Cerebellum (tissue), 4 donors: ENCODE measurements at places on chromosomes 13 and 19. TPM values are rescaled to one million over a fixed set of nuclear protein-coding genes. Genes with fewer than 3 reads are reported as not detected.

DNA sequence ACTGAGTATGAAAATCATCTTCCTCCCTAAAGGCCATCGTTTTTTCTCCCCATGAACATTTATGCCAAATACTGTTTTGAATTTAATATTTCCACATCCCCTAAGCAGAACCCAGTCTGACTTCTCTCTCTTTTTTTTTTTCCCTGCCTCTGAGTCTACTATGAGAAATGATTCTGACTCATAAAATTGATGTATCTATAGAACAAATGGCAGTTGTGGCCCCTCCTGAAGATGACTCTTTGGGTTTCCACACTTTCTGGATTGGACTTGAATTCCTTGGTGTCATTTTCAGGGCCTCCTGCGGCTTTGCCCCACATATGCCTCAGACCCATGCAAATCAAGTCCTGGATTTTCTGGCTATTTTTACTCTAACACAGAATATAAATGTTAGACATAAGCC, 22.7 kb upstream of the NAXD start:
- DNase-seq, result no peak

WDR88 gene
- not detected for total RNA-seq

GRCh38 chr19:41297628-41298347, 12.2 kb upstream of the CCDC97 start:
- no peak for DNase-seq

DNA sequence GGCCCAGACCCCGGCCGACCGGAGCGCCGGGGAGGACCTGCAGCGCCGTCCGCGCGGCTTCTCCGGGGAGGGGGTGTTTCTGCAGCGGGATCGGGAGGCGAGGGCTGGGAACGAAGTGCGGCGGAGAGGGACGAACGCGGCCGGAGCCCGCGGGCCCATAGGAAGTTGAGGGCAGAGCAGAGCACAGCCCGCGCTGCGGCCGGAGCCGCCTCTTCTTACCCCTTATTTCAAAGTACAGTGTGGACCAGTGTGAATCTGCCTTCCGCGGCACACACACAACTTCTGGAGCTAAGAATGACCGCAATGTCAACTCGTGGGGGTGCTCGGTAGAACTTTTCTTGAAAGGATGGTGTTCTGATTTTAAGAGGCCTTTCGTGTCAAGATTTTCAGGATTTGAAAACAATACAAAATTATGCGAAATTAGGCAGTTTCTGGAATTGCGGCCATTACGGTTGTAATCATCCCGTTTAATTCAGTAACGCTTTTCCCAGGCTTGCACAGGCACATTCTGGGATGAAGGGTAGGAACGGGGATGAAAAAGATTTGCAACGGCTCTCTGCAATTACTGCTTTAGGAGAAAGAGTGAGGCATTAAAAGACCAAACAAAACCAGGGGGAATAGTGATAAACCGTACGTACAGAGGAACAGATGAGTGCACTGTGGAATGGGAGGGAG, 821 bp downstream of the TDRD3 start:
- peak; percentile 59 for DNase-seq

- DNase-seq, result no peak
Observed at GRCh38 chr13:103229674-103230073, 163.5 kb upstream of the SLC10A2 start.

- DNase-seq, result no peak
Observed at GRCh38 chr13:47955836-47956235, 45.2 kb downstream of the SUCLA2 start.

DNA sequence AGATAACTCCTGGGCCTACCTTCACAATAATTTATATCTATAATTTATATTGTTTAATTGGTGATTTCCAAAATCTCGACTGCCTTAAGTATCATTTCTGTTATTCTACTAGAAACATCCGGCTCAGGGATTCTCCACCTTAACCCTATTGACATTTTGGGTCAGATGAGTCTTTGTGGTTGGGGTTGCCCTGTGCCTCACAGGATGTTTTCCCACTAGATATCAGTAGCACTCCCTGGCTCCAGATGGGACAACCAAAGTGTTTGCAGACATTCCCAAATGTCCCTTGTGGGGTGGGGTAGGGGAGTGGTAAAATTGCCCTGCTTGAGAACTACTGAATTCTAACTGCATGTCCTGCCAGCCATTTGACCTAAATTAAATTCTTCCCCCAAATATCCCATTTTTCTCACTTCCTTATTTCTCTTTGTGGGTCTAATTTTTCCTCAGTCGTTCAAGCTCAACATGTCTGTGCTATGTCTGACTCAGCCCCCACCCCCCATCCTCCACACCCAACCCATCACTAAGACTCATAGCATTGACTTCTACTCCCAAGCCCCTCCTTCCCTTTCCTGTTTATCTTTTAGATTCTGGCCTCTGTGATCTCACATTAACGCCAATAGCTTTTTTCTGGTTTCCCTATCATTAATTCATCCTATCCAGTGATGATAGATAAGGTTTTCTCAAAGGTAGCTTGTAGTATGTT, 545.1 kb downstream of the EFNB2 start:
- no peak for DNase-seq

- DNase-seq, result no peak
Observed at GRCh38 chr19:5809053-5809452, 4.2 kb downstream of the NRTN start.

DNA sequence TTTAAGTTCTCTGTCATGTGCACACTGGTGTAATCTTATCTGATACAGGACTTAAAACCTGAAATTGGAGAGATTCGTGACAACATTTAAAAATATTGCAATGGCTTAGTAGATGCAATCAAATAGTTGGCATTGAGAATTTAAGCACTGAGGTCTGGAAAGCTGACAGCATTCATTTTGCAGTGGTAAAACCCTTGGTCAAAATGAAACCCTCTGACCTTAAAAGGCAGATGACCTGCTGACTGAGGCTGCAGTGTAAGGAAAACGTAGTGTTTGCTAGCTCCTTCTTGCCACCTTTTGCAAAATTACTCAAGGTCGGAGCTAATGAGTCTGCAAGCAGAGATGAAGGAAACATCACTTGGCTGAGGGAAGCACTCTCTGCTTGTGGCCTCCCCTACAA, 150.6 kb downstream of the KCTD12 start:
- no peak for DNase-seq

KCNC3 gene
- total RNA-seq, result 6.3 TPM

ATP4B gene
- total RNA-seq, result not detected

TMEM59L gene
- total RNA-seq, result 28.9 TPM

SCN1B gene
- 7.5 TPM for total RNA-seq

GRCh38 chr19:30066781-30067759, 125.0 kb downstream of the URI1 start:
- DNase-seq, result no peak

MAB21L1 gene
- 92.3 TPM for total RNA-seq

SIGLEC8 gene
- total RNA-seq, result 0.82 TPM

DNA sequence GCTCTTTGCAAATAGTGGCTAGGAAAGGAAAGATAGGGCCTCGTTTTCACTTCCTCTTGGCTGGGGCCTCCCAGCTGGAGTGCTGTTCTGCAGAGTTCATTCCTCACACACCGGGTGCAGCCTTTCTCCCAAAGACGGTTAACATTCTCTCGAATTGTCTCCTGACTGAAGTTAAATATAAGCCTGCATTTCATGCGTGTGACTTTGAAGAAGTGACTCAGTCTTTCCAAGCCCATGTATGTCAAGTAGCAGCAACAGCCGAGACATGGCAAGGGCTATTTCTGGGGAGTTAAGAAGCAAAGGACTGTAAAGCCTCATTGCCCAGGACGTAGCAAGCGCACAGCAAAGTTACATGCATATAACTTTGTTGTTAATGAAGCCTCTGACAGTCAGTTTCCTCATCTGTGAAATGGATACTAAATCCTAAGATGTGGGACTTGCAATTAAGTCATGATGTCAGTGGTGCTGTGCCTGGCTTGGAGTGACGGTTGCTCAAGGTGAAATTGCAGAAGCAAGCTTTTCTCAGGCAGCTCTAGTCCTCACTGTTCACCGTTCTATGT, 502.4 kb downstream of the MYO16 start:
- DNase-seq, result no peak

DNA sequence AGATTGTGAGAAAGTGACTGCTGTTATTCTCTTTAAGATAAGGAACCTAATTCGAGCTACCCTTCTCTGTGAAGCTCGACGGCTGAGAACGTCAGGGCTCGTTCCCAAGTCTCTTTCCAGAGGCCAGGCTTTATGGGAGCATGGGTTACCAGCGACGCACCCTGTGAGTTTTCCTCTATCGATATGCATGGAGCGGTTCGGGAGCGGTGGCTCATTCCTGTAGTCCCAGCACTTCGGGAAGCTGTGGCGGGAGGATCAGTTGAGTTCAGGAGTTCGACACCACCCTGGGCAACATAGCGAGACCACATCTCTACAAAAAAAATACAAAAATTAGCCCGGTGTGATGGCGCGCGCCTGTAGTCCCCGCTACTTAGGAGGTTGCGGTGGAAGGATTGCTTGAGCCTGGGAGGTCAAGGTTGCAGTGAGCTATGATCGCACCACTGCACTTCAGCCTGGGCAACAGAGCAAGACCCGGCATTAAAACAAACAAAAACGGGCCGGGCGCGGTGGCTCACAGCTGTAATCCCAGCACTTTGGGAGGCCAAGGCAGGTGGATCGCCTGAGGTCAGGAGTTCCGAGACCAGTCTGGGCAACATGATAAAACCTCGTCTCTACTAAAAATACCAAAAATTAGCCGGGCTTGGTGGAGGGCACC, 681 bp upstream of the ZNF606 start:
- DNase-seq, result no peak

GRCh38 chr13:94480672-94481145, 1.2 kb upstream of the DCT start:
- no peak for DNase-seq

GNA15 gene
- total RNA-seq, result 0.73 TPM

APOC1 gene
- total RNA-seq, result 3.7 TPM

- DNase-seq, result no peak
Observed at GRCh38 chr13:112434032-112434431, 57.9 kb downstream of the SPACA7 start.

LMTK3 gene
- total RNA-seq, result 7.0 TPM

- DNase-seq, result peak; percentile 96
Observed at GRCh38 chr19:4909897-4910593, 744 bp downstream of the UHRF1 start.

ARID3A gene
- total RNA-seq, result 7.7 TPM

NLRP4 gene
- total RNA-seq, result not detected

GRCh38 chr13:93174260-93174659, 52.3 kb upstream of the GPC6 start:
- DNase-seq, result no peak

GRCh38 chr13:86429756-86430155, 630.5 kb upstream of the SLITRK6 start:
- DNase-seq, result no peak

KCNRG gene
- total RNA-seq, result 14.4 TPM

DNA sequence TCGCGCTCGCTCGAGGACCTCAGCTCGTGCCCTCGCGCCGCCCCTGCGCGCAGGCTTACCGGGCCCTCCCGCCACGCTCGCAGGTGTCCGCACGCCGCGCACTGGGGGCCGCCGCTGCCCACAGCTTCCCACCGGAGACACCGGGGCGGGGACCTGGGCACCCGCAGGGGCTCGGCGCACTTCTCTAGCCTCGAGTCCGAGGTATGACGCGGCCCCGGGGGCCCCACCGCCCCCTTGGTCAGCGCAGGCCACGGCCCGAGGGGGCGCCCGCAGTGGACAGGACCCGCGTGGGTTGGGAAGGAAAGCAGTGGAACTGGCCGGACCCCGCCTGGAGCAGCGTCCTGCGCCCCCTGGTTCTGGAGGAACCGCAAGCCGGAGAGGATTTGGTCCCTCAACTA, 2.1 kb upstream of the GRWD1 start:
- DNase-seq, result no peak

DNA sequence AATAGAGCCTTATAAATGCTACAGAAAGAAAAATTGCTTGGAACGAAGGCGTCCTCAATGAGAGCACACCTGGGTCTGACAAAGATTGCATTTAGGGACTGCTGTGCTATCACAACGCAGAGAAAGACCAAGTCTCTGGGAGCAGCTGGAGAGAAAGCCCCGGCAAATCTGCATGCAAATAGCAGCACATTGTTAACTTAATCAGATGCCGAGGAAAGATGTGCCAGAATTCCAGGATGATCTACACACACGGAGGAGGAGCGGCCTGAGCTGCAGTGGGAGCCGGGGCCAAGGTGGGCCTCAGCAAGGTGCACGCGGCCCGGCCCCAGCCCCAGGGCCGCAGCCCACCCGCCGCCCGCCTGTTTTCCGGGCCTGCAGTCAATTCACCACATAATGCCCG, 1.4 kb downstream of the ZNF536 start:
- no peak for DNase-seq

GRCh38 chr19:47423203-47423882, 4.0 kb upstream of the MEIS3 start:
- no peak for DNase-seq

DNA sequence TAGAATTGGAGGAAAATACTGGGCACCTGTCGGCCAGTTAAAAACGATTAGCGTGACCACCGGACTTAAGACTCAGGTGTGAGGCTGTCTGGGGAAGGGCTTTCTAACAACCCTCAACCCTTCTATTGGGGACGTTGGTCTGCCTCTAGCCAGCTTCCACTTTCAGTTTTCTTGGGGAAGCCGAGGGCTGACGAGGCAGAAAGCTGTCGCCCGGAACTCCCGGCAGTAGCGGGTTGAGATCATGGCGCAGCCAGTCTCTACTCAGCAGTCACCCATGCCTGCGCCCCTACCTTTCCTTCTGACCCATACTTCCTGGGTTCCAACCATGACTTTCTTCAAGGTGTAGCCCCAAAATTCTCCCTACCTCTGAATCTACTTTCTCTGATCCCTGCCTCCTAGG, 1424.1 kb downstream of the SLITRK1 start:
- no peak for DNase-seq

GRCh38 chr19:36986131-36986530, 70.0 kb downstream of the ZNF568 start:
- DNase-seq, result no peak

GRCh38 chr13:44211286-44211685, 162.3 kb upstream of the SERP2 start:
- DNase-seq, result no peak

CCL25 gene
- not detected for total RNA-seq

IL4I1 gene
- total RNA-seq, result 0.64 TPM

- DNase-seq, result no peak
Observed at GRCh38 chr19:2627319-2627829, 75.1 kb downstream of the GNG7 start.

DNA sequence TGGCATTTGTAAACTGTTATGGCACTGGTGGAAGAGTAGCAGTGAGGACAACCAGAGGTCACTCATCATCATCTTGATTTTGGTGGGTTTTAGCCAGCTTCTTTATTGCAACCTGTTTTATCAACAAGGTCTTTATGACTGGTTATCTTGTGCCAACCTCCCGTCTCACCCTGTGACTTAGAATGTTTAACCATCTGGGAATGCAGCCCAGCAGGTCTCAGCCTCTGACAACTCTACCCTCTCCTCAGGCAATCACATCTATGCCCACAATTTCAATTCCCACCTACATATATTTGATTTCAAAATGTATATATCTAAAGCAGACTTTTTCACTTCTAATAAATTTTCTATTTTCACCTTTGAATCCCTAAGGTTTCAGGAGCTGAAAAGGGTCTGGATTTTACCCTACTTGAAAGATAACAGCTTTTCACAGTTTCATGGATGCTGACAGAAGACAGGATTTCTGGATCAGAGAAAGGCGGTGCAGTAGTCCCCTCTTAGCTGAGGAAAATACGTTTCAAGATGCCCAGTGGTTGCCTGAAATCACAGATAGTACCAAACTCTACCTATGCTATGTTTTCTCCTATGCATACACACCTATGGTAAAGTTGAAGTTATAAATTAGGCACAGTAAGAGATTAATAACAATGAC, 1171.8 kb downstream of the DIAPH3 start:
- DNase-seq, result no peak
